ENCODE measurements at places on chromosomes 12 and 14.

- no peak for DNase-seq
Observed at GRCh38 chr14:68262567-68262966, 443.0 kb downstream of the RAD51B start.

GRCh38 chr14:63853831-63854293 lies 1.1 kb downstream of the SYNE2 start:
- no peak for DNase-seq

DNA sequence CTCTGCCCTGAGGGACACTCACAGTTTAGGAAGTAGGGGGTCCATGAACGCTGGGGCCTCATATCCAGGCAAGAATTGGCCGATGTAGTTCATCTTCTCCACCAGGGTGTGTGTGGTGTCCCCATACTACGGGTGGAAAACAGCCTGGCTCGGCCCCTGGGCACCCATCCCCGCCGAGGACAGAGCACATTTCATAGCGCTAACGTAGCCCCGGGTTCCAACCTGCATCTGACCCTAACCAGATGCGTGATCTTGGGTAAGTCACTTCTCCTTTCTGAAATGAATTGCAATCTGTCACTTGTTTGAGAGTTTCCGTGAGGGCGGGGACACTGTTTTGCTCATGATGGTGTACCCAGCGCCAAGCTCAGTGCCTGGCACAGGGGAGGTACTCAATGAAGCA lies 9.0 kb downstream of the HPD start:
- no peak for DNase-seq

DNA sequence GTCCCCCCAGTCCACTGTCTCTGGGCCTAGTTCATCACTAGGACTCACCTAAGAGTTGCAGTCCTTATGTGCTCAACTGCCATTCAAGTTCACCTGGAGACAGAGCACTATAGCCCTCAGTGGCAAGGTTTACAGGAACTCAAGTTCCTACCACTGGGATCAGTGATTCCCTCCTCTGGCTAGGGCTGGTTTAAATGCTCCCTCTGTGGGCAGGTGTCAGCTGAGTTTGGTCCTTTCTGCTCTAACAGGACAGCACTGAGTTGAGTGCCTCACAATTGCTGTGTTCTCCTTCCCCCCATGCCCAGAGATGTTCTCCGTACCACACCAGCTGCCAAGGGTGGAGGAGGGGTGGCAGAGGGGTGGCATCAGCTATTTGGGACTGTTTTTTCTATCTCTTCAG lies 20.8 kb upstream of the SAV1 start:
- DNase-seq = no peak

DNA sequence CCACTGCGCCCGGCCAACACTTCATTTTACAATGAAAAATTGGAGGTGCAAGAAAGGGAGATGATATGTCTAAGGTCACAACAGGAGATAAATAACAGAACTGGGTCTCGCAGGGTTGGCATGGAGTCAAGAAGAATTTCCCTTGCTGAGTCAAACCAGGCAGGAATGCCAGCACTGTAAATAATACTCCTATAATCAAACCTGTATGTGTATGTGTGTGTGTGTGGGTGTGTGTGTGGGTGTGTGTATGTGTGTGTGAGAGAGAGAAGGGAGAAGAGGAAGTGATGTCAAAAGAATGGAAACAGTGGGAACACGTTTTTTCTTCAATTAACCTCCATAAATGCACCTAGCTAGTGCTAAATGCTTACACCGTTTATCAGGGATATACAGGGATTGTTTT lies 70.4 kb downstream of the TMEM116 start:
- DNase-seq = no peak

DNA sequence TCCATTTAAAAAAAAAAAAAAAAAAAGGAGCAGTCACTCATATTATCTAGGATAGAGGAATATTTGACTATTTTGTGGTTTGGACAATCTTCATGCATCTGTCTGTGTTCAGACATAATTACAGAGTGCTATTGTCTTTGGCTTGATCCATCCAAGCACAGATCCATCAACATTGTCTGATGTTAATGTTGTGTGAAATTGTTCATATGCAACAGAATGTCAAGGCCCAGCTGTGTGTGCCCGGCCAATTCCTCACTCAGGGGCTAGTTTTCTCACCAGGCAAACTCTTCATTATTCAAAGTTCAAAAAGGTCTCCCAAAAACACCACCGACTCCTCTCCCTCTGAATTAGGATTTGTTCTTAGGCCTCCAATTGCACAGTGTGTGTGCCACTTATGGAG lies 324.9 kb upstream of the TMTC1 start:
- no peak for DNase-seq

- no peak for DNase-seq
Observed at GRCh38 chr12:96500693-96501092, 11.3 kb downstream of the CFAP54 start.

- DNase-seq = no peak
Observed at GRCh38 chr12:9721394-9722092, 11.4 kb downstream of the CLECL1 start.

DNA sequence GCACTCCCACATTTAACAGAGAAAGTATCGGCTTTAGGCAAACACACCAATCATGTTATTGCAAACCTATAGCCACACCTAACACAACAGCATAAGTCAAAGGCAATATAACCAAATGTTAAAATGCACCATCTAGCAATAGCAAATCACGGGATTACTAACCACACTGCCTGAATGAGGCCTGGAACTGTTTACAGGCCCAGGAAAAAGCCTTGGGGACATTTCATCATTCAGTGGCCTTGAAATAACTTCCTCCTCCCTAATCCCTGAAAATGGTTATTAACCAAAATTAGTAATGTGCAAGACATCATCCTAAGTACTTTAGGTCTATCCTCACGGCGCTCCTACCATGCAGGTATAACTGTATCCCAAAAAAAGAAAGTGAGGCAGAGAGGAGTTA lies 2.3 kb downstream of the GALC start:
- no peak for DNase-seq

DNA sequence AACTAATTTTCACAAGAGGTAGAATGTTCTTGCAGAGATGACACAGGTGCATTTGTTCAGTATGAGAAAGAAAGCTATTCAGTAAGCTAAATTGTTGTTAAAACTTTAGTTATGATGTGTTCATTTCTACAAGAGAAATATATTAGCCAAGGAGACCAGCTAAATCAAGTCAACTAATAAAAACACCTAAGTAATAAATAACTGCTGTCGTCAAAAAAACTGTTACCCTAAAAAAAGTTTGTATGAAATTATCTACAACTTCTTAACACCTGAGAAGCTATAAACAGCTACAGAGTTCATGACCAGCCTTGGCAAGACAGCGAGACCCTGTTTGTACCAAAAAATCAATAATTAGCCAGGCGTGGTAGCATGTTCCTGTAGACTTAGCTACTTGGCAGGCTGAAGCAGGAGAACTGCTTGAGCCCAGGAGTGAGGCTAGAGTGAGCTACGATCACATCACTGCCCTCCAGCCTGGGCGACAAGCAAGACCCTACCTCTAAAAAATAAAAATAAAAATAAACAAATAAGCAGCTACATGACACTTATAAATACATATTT lies 67.6 kb upstream of the AP4S1 start:
- DNase-seq = no peak

DNA sequence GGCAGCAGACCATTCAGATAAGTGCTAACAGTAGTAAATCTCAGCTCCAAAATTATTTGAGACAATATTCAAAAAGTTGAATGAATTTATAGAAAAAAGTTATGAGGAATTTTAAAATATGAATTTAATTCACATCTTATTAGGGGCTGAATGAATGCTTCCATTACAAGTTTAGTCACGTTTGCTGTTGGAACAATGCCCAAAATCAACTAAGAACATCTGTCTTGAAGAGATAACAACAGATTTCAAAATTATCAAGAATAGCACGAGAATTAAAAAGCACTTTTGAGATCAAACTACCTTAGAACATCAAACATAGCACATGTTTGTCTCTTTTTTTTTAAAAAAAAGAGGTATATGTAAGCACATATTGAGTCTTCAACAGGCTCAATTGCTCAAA lies 115.4 kb upstream of the PPFIA2 start:
- DNase-seq = no peak

GRCh38 chr14:92456215-92457015 lies 57.2 kb upstream of the RIN3 start:
- no peak for DNase-seq

DNA sequence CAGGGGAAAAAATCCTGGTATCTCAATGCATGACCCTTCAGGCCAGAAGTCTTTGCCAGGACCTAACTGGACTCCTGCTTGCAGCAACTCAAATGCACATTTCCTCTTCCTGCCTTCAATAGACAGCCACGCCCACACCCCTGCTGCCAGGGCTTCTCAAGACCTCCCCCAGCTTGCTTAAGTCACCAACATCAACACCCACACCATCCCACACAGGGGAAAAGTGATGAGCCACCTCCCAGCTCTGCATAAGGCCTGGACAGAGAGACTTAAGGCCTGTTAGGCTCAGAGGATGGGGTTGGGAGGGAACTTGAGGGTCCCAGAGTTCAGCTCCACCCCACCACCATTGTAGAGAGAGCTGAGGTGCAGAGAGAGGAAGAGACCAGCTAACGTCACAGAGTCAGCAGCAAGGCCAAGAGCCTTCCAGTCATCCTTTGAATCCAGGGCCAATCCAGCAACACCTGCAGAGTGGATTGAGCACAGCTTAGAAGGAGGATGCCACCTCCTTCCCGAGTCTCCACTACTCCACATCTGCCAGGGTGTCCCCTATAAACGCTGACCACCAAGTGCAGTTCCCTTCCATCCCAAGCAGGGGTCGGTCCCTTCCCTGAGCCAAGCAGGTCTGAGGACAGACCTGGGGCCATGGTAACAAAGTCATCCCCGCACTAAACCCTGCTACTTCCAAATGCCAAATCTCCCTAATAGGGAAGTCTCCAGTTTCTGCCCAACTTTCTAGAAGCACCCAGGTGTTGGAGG lies 50.0 kb downstream of the KDM2B start:
- DNase-seq = no peak

DNA sequence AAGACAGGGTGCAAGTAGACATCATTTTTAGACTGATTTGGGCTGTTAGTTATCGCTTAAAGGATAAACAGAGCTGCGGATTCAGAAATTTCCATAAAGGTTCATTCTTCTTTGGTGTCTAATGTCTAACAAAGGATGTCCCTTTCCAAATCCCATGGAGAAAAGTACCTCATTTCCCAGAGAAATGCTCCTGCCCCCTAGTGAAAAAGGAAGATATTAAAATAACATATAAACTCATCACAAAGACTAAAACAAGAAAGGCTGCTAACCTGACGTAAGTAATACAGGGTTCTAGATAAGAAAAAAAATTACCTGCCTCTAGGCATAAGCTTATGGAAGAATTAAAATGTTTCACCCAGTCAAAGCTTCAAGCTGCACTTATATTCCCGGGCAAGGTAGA lies 22.8 kb downstream of the ARMH4 start:
- DNase-seq = no peak

GRCh38 chr14:93868165-93868564 lies 59.0 kb upstream of the FAM181A start:
- no peak for DNase-seq

DNA sequence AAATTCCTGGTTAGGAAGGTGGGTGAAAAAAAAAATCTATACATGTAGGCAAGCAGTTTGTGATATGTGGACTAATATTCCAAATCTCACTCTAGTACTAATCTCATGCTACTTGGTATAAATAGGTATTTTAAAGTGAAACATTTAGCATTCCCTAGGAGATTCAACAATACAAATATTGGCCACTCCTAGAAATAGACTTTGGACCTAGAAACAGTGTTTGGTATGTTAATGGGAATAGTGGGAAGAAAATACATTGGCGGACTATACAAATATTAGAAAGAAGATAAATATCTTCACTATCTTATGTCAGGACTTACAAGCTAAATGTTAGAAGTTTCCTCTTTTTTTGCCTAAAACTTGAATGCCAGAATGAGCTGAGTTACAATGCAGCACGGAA lies 28.2 kb downstream of the HIGD1C start:
- no peak for DNase-seq

DNA sequence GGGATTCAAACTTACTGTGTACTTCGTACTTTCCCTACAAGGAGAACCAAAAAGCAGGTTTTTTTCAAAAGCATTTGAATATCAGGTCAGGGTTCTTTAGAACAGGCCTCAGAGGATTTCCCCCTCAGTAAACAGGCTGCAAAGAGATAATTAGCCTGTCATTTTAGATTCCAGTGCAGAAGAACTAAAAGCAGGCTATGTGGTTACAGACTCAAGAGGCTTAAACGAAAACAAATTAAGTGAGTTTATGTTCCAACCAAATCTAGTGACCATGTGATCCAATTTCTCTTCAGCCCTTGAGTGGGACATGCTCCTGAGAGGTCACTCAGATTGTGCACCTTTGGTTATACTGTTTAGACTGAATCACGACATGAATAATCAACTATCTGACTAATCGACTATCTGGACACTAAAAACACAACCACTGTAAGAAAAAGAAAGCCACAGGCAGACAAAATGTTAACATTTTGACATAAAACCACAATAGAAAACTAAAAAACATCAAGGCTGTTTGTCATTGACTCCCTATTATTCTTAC lies 4.5 kb downstream of the TMED8 start:
- no peak for DNase-seq

DNA sequence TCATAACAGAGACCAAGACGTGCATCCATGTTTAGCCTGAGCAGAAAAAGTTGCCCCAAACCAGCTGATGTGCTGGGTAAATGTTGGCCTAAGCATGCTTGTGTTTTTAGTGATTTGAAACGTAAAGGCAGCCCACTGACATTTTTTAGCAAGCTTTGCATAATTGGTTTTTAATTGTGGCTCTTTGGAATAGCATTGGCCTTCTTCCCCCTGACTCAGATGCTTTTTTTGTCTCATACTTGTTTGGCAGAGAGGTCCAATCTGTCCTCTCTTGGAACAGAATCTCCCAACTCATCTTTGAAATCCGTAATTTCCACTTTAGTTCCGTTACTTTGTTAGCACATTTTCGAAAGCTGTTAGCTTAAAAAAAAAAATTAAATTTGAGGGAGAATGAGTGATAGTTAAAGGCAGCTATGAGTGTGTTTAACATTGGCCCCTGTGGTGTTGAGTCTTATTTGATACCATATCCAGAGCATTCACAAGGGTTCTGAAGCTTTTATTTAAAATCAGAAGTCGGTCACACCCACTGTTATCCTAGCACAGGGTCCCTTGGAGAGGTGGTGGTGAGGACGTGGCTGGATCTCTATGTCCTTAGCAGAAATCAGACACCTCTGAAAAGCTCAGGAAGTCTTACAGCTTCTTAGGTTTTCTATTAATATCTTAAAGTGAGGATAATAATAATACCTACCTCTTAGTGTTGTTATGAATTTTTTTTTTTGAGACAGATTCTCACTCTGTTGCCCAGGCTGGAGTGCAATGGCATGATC lies 15.6 kb downstream of the JDP2 start:
- no peak for DNase-seq

GRCh38 chr12:43309959-43310358 lies 242.0 kb downstream of the ADAMTS20 start:
- no peak for DNase-seq

- no peak for DNase-seq
Observed at GRCh38 chr12:54622463-54623183, 12.1 kb downstream of the LACRT start.

GRCh38 chr14:88064841-88065240 lies 59.9 kb downstream of the GPR65 start:
- no peak for DNase-seq

Data from stimulated activated CD8-positive, alpha-beta memory T cell treated with anti-CD3 and anti-CD28 coated beads, Interleukin-15, amount 100 ng/mL, for 24 hours (primary cell).